Mesendoderm (in vitro differentiated cells): ENCODE measurements at places on chromosomes 5 and 9.
A peak's percentile ranks its signal among the peaks of the same experiment; 100 is the strongest.

DNA sequence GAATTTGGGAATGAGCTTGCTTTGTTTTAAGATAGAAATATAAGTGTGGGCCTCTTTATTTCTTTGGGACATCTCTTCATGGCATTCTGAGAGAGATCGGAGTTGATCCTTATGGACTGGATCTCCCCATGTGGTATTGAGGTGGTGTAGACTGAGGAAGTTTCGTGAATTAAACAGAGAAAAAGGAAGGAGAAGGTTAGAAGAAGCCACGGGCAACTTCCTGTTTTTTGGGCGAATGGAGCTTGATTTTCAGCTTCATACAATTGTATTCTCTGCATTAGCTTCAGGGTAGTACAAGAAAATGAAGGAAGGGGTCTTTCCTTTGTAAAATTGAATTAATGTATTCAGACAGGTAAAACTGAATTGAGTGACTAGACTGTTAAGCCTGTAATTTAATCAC, 70.5 kb upstream of the HMHB1 start:
- no peak for DNase-seq

DNA sequence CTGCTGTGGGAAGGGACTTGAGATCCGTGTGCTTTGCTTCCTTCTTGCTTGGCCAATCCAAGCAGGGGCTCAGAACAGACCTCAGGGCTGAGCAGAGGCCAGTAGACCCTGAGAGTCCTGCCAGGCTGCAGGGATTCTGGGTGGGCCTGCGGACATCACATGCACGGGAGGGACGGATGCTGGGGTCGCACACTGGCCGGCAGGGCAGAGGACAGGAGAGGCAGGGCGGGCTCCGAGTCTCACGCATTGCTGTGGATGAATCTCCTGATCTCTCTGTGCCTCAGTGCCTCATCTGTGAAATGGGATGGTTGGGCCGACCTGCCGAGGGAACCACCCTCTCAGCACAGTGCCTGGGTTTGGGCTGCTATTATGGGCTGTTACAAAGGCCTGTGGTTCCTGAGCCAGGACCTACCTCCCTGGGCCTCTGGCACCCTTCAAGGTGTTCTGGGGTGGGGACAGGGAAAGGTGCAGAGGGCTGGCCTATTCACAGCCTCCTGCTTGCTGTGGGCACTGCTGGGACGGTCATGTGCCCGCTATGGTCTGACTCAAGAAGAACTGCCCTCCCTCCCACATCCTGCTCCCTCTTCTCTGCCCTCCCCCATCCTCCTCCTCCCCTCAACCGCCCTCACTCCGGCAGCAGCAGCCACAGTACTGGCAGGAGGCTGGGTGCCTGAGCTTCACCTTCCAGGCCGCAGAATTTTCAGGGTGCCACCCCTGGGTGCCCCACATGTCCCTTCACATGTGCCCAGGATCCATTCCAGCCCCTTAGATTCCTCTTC, 43.3 kb downstream of the NCS1 start:
- DNase-seq: no peak

DNA sequence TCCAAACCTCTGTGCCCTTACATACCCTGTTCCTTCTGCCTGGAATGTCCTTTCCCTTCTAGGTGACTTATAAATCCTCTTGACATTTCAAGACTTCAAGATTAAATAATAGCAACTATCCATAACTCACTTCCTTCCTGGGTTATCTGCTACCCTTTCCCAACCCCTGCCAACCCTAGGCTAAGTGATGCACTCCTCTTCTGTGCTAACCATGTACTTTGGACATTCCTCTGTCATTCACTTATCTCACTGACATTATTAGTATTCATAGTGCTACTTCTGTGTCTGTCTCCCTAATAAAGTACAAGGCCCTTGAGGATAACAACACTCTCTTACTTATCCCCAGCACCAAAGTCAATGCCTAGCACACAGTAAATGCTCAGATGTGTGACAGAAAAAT, 307.1 kb downstream of the ENC1 start:
- no peak for DNase-seq

- DNase-seq: no peak
Observed at GRCh38 chr5:137184734-137185133, 314.4 kb downstream of the SPOCK1 start.

DNA sequence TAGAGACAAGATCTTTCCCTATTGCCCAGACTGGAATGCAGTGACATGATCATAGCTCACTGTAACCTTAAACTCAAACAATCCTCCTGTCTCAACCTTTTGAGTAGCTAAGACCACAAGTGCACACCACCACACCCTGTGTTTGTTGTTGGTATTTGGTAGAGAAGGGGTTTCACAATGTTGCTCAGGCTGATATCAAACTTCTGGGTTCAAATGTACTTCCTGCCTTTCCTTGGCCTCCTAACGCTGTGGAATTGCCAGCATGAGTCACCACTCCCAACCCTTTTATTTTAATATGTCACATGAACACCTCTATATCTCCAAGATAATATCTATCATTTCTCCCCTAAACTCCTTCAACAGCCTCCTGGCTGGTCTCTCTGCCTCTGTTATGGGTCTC, 719.0 kb downstream of the PTPRD start:
- DNase-seq: peak; percentile 0

DNA sequence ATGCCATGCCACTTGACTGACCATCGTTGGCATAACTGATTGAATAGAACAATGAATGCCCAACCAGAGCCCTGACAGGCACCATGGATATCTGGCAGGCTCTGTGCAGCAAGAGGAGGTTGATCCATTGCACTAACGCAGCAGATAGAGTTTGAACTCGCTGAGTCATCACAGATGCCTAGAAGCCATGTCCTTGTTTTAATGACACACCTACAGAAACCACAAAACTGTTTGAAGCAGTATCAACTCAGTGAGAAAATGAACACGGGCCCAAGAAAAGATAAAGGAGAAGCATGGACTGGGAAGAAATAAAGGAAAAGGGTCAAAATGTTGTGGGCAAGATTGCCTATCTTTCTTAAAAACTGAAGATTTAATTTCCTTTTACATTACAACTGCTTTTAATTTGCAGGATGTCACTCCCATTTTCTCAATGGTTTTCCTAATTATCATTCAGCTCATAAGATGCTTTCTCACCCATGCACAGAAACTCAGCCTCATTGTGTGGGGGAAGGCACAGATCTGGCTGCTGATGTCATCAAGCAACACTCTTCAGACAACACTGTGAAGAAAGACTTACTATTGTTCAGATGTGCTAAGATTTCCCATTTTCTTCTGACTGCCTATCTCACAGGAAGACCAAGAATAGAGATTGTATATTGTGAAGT, 129.0 kb downstream of the PIK3R1 start:
- no peak for DNase-seq

GRCh38 chr5:54867310-54867944, 118.0 kb downstream of the ESM1 start:
- DNase-seq: peak; percentile 48

DNA sequence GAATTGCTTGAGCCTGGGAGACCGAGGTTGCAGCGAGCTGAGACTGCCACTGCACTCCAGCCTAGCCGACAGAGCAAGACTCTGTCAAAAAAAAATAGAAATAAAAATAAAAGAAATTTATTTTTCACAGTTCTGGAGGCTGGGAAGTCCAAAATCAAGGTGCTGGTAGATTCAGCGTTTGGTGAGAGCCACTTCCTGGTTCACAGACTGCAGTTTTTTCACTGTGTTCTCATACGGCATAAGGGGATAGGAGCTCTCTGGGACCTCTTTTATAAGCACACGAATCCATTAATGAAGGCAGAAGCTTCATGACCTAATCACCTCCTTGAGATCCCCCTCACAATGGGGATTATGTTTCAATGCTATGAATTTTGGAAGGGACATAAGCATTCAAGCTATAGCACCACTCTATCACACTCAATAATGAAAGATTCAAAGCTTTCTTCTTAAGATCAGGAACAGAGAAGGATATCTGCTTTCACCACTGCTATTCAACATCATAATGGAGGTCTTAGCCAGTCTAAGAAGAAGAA, 5.3 kb downstream of the PJA2 start:
- no peak for DNase-seq

- peak; percentile 45 for DNase-seq
Observed at GRCh38 chr9:103991001-103991400, 103.1 kb upstream of the SMC2 start.

- DNase-seq: peak; percentile 14
Observed at GRCh38 chr5:2191972-2192371, 309.2 kb upstream of the IRX4 start.

DNA sequence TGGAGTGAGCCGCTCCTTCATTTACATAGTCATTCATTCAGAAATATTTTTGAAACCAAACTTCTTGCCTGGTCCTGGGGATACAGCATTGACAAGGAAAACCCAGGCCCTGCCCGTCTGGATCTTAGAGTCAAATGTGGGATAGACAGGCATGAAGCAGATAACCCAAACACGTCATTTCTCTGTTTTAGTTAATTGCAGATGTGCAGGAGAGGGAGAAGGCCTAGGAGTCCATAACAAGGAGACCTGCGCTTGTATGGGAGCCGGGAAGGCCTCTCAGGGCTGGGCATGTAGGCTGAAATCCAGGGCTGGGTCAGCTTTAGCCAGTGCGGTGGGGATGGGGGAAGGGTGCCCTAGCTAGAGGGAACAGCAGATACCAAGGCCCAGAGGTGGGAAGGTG, 43.3 kb downstream of the PRRX2 start:
- DNase-seq: no peak

- peak; percentile 41 for DNase-seq
Observed at GRCh38 chr9:12958279-12958678, 183.5 kb downstream of the LURAP1L start.

DNA sequence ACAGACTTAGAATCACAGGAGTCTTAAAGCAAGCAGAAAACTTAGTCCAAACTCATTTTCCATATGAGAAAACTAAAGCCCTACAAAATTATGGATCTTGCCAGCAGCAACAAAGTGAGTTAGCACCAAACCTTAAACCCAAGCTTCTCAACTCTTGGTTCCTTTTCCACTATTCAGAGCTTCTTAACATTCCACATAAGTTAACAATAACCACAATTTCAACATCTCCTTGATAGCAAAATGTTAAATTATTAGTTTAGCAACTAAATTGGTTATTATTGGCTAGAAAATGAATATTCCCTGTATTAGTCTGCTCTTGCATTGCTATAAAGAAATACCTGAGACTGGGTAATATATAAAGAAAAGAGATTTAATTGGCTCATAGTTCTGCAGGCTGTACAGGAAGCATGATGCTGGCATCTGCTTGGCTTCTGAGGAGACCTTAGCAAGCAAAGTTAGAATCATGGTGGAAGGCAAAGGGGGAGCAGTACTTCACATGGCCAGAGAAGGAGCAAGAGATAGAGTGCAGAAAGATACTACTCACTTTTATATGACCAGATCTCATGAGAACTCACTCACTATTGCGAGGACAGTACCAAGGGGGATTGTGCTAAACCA, 26.2 kb upstream of the ARSB start:
- peak; percentile 6 for DNase-seq

DNA sequence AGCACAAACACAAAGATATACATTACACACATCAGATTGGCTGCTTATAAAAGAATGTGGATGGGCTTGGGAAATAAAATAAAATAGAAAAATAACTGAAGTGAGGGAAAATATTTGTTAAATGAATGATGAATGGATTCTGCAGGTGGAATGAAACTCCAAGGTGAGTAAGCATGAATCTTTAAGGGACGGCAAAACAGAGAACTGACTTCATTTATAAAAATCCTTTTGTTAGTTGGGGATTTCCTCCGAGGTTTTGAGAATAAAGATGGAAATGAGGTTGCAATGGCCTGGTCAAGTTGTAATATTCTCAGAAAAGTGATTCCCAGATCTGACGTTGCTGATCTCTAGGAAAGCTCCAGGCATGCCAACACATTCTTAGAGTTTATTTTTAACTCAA, 20.9 kb upstream of the SEMA6A start:
- no peak for DNase-seq

- DNase-seq: no peak
Observed at GRCh38 chr5:38018016-38018415, 178.2 kb upstream of the GDNF start.

GRCh38 chr5:167853421-167853820, 438.0 kb upstream of the WWC1 start:
- no peak for DNase-seq

GRCh38 chr5:58481828-58482227, 9.4 kb upstream of the GAPT start:
- DNase-seq: no peak

DNA sequence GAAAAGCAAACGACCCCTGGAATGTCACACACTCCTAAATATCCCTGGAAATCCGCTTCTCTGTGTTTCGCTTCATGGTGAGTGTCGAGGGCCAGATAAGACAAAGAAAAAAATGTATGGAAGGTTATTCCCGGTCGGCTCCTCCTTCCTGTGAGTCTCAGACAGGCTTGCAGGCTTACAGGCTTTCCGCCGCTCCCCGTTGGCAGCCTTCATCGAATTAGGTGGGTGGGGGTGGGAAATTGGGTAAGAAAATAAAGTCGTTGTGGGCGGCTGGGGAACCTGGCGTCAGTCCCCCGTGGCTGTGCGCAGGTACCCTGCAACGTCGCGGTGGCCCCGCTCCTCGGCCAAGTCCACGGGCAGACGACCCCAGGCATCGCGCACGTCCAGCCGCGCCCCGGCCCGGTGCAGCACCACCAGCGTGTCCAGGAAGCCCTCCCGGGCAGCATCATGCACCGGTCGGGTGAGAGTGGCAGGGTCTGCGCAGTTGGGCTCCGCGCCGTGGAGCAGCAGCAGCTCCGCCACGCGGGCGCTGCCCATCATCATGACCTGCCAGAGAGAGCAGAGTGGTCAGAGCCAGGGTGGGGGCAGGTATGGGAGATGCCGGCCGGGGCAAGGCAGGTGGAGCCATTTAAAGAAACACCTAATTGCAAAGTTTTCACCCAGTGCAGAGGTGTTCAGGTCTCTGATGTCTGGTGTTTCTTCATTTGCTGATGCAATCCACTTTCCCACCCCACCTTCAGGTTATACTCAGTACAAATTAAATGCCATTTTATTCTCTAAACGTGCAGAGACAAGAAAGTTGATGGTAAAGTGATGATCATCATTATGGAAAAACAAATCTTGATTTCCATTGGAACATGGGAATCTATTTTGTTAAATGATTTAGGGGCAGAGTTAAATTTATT, 3.2 kb downstream of the CDKN2B start:
- peak; percentile 87 for DNase-seq

DNA sequence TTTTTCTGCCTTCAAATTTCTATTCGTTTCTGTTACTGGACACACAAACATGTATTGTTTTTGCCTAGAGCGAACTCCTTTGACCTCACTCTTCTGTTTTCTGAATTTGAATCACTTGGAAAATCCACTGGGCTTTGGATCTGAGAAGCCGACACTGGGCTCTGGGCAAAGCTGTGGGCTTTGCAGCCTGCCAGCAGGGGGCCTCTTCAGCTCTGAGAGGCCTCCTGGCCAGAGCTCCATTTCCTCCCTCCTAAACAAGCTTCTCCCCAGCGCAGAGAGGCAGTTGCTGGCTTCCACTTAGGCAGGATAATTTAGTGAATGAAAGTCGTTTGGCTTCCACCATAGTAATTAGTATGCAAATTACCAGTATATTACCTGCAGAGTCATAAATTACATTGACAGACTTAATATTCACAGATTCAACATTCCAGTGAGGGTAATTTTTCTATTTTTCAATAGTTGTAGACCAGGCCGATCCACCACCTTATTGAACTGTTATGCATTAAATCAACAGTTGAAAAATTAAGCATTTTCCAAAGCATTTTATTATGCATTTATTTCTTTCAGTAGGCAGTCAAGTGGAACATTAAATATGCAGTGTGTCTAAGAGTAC, 104.0 kb upstream of the ZNF366 start:
- peak; percentile 84 for DNase-seq

GRCh38 chr5:90020575-90021538, 388.7 kb downstream of the CETN3 start:
- peak; percentile 27 for DNase-seq
